ENCODE measurements at places on chromosomes 7 and 10.
A peak's percentile ranks its signal among the peaks of the same experiment; 100 is the strongest.

DNA sequence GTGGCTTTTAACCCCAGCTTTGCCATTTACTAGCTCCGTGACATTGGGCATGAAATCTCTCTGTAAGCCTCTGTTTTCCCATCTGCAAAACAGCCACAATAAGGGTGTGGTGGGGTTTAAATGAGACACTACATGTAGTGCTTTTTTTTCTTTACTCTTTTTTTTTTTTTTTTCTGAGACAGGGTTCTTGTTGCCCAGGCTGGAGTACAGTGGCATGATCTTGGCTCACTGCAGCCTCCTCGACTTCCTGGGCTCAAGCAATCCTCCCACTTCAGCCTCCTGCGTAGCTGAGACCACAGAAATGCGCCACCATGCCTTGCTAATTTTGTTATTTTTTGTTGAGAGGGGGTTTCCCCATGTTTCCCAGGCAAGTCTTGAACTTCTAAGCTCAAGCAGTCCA lies 8.3 kb upstream of the DENND10 start:
- DNase-seq, result no peak

DNA sequence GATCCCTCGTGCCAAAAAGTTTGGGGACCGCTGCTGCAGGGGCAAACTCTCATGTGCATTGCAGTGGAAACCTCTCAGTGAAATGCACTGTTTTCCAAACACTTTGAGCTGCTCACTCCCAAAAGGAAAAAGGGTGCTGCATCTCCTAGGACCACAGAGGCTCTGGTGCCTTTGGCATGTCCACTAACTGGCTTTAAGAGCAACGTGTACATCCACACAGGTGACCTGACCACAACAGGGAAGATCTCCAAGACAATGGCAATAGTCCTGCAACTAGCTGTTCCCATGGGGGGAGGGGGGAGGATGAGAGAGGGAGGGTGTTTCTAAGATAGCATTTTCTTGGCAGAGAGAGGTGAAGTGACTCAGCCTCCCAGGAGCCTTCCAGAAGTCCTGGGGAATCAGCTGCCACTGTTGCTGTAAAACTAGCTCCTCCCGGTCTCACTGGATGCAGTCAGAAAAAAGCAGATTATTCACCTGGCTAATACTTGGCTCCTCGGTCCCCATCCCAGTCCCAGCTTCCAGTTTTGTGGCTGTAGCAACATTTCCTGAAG lies 181.7 kb downstream of the HECW1 start:
- DNase-seq, result peak; percentile 19

DNA sequence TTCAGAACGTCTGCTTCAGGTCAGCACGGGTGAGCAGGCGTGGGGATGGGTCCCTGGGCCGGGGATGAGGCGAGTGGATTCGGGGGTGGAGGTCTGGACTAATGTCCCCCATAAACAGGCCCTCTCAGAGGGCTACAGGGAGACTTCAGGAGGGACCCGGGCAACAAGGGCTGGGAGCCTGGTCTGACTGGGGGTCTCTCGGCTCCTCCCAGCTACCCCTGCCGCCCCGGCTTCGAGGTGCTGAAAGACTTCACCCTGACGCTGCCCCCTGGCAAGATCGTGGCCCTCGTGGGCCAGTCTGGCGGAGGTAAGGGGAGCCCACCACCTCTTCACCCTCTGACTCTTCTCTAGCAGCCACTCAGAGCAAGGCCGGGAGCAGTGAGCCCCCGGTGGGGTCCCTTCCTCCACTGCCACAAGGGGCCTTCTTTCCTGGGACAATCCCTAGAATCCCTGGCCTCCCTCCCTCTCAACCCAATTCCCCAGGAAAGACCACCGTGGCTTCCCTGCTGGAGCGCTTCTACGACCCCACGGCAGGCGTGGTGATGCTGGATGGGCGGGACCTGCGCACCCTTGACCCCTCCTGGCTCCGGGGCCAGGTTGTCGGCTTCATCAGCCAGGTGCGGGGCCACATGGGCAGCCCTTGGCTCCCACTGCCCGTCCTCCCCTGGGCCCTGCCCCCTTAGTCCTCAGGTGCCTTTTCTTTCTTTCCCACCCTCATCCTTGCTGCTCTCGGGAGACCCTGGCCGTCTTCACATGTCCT lies 7.5 kb upstream of the ASIC3 start:
- DNase-seq, result no peak

- peak; percentile 10 for DNase-seq
Measured at GRCh38 chr10:5809527-5810154, 3.6 kb downstream of the GDI2 start.

DNA sequence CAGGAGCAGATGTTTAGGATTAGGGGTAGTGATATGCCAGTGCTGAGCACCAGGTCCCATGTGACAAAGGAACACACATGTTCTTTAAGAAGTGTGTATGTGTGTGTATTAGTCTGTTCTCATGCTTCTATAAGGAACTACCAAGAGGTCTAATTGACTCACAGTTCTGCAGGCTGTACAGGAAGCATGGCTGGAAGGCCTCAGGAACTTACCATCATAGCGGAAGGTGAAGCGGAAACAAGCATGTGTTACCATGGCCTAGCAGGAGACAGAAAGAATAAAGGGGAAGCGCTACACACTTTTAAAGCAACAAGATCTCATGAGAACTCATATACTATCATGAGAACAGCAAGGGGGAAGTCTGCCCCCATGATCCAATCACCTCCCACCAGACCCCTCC lies 22.8 kb upstream of the PDZD8 start:
- no peak for DNase-seq
